ENCODE measurements at places on chromosomes 7 and 10.

DNA sequence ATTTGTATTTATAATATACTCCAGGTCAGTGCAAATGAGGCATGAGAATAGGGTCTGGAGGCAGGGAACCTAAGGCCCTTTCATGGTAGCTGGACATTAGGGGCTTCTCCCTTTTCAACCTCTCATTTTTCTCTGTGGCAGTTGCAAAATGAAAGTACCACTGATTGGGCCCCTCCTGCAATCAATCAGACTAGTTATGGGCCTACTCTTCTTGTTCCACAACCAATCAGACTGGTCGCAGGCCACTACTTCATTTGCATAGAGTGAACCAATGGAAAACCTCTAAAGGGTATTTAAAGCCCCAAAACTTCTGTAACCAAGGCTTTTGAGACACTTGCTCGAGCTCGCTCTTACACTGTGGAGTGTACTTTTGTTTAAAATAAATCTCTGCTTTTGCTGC is 10.0 kb upstream of the PRPS1L1 start:
- DNase-seq = no peak

DNA sequence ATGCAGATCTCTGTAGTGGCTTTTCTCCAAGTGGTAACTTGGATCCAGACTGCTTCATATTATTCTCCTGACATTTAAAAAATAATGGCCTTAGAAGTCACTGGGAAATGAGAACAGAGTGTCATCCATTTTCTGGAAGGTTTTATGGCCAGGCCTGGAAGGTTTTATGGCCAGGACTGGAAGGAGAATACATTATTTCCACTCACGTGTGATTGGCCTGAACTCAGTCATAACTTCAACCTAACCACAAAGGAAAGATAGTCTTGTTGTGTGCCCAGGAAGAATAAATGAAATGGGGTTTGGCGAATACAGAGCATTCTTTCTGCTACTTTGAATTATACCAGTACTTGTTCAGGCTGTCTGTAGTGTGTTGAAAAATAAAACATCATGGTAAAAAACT is 360.9 kb downstream of the GPAM start:
- DNase-seq = no peak

GRCh38 chr7:124254396-124254795 is 221.5 kb upstream of the TMEM229A start:
- DNase-seq = no peak

DNA sequence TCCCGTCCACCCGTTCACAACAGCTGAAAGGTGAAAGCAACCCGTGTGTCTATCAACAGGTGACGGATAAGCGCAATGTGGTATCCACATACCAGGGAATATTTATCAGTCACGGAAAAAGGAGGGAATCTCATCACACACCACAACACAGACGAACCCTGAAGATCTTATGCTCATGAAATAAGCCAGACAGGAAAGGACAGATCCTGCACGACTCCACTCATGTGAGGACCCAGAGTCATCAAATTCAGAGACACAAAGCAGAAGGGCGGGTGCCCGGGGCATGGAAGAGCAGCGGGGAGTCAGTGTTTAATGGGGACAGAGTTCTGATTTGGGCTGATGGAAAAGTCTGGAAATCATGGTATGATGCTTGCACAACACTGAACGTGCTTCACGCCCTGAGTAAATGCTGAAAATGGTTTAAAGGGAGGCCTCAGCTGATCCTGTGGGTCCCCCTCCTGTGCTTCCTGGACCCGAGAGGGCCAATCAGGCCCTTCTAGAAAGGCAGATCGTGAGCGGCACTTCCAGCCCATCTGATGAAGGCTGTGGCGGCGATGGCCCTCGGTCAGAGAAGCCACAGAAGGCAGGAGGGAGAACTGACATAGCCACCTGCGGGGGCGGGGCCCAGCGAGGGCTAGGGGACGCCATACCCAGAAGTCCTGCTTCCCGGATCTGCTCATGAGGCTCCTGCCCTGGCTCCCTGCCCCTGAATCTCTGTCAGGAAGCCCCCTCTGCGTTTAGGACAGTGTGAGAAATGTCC is 19.1 kb downstream of the WDR86 start:
- DNase-seq = no peak

DNA sequence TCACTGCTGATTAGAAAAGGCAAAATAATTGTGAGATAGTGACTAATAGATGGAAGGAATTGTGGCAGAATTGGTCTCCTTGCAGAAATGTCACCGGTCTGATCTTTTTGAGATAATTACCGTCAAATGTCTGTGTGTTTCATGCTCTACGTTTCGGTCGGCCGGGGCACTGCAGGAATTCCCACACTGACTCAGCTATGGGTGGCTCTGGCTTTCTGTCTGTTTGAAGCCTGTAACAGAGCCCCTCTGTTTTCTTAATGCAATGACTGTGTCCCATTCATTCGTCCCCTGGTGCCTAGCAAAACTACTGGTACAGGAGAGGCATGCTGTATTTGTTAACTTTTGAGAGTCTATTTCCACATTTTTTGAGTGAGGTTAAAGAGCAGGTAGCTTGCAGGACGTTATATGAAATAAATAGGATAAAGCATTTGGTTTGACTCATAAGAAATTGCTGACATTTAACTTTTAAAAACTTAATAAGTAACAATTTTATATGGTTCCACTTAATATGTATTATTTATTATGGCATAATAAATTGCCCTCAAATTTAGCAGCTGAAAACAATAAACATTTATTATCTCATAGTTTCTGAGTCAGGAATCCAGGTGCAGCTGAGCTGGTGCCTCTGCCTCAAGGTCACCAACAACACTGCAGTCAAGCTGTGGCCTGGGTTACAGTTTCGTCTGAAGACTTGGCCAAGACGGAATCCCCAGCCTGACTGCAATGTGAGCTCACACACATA is 53.3 kb upstream of the CTBP2 start:
- DNase-seq = no peak

DNA sequence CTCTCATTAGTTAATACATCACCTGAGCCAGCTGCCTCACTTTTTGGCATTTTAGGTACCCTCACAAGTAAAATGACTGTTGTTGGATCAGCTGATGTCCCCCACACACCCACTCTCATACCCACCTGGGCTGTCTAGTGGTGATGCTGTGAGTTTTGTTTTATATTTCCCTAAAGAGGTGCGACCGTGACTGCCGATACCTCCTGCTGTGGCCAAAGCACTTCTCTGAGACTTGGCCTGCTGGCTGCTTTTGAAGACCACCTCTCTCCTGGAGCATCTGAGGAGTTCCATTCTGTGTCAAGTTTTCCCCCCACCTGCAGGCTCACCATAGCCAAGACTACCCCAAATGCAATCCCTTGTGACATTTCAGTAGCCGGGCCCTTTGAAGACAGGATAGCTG is 6.4 kb upstream of the ACSL5 start:
- DNase-seq = no peak

GRCh38 chr10:102949916-102950315 is 31.8 kb downstream of the CNNM2 start:
- no peak for DNase-seq

DNA sequence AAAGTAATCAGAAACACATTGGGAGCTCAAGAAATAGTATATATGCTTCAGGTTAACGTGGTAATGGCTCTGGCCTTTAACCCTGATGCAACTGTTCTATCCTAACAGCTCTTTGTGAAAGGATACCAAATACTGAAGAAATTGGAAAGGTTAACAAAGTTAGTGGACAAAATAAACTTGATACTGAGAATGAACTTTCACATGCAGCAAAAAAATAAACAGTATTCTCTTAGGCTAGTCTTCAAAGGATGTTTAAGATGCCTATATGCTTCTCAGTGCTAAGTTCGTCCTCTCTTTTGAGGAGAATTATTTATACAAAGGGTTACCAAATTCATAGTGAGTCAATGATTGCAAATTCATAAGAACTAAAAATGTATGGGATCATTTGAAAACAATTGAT is 256.2 kb upstream of the FERD3L start:
- no peak for DNase-seq

GRCh38 chr10:21894648-21895342 is 108.7 kb downstream of the DNAJC1 start:
- DNase-seq = no peak

DNA sequence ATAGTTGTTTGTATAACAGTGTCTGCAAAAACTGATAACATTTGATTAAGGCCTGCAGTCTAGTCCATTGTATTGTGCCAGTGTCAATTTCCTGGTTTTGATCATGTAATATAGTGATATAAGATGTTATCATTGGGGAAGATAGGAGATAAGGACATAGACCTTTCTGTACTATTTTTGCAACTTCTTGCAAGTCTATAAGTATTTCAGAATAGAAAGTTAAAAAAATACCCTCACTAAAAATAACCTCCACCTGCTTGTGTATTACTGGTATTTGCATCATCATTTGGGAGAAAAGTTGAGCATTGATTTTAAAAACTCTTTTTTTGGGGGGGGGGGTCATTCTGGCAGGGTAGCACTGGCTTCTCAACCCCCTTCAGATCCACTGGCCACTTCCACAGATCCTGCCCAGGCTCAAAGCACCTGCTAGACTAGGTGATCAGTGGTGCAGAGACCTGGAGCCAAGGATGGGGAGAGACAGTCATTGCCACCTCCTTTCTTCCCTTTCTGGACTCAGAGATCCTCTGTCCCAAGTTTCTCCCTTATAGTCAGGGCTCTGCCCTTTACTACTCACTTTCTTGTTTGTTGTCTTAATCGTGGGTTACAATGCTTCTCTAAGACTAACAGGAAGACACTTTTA is 103.0 kb downstream of the RBM20 start:
- no peak for DNase-seq

DNA sequence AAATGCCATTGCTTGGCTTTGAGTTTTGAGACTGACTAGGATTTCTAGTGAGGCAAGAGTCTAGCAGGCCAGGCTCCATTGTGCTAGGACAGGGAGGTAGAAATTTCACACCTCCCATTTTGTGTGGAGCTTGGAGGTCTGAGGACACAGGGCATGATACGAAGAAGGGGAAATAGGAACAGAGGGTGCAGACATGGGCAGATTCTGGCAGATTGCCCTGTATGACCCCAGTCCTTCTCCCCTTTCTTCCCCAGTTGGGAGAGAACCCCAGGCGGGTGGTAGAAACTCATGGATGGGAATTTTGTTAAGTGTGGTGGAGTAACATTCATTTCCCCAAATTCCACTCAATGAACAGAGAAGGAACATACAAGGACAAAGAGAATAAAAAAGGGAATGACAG is 54.4 kb downstream of the RAMP3 start:
- DNase-seq = no peak

- DNase-seq = no peak
These were observed 13.9 kb downstream of the SND1 start for GRCh38 chr7:127665922-127666321.

DNA sequence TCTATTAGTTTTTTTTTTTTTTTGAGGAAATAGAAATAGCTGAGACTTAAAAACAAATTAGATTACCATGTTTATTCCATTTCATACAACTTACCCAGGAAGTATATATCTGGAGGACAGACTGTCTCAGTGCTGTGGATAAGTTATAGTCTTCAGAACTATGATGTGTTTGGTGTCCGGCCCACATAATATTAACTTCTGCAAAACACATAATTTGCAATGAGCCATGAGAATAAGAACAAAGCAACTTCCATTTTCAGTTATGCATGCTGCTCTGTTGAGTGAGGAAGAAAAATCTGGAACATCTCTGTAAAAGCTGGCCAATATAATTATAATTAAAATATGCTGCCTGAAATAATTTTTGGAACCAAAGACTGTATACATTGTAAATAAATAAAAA is 130.9 kb downstream of the AGMO start:
- no peak for DNase-seq

GRCh38 chr7:1758859-1759521 is 88.9 kb downstream of the ELFN1 start:
- DNase-seq = no peak

GRCh38 chr7:91566402-91566732 is 302.1 kb downstream of the FZD1 start:
- no peak for DNase-seq

GRCh38 chr10:21363092-21363730 is 162.3 kb downstream of the SKIDA1 start:
- no peak for DNase-seq

GRCh38 chr10:61047788-61048560 is 104.0 kb upstream of the RHOBTB1 start:
- no peak for DNase-seq

- no peak for DNase-seq
These were observed 44.8 kb downstream of the TNPO3 start for GRCh38 chr7:129010075-129010474.

GRCh38 chr10:126423732-126424491 is 35.6 kb upstream of the ADAM12 start:
- DNase-seq = no peak

DNA sequence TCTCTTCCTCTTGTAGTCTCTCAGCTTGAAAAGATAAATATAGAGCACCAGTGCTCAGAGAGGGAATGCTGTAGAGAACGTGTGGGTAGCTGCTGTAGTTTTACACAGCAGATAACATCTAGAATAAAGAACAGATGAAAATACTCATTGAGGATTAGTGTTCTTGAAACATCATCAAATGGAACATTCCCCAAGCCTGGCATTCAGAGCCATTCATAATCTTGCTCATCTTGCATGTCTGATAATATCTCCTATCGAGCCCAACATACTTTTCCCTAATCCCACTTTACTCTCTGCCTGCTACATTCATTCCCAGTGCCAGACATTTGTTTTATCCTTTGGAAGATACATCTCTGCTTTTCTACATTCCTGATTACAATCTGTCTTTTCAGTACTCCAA is 35.2 kb downstream of the MCU start:
- no peak for DNase-seq

GRCh38 chr10:52256832-52257691 is 57.0 kb upstream of the DKK1 start:
- DNase-seq = no peak

DNA sequence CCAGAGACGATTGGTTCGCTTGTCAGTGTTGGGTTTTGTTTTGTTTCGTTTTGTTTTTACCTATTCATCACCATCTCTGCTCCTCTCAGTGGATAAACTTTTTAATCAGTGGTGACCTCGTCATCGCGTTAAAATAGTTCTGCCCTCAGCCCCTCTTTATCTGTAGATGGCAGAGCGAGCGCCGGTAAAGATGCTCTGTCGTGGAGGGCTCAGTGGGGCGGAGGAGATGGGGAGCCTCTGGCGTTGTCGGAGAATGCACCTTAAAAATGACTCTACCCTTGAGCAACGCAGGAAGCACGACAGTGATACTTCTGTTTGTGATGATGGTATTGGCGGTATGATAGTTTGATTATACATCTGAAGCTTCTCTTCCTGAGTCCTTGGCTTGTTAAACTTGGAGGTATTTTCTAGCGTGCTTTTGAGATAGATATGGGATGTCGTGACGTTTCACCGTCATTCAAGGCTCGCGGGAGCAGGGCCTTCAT is 554 bp downstream of the CSGALNACT2 start:
- peak; percentile 51 for DNase-seq

DNA sequence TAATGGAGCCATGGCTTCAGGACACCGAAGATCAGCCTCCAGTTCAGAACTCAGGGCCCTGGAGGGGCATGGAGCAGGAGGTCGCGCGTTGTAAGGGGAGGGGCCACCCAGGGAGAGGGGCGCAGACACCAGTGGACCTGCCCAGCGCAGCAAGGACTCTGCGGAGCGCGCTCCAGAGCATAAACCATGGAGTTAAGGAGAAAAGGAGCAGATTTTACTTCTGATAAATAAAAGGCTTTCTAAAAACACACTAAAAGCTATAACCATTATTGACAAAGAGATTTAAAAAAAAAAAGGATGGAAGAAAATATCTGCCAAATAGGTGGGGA is 10.5 kb downstream of the CALY start:
- no peak for DNase-seq
